ENCODE measurements at places on chromosomes 12 and 14.

DNA sequence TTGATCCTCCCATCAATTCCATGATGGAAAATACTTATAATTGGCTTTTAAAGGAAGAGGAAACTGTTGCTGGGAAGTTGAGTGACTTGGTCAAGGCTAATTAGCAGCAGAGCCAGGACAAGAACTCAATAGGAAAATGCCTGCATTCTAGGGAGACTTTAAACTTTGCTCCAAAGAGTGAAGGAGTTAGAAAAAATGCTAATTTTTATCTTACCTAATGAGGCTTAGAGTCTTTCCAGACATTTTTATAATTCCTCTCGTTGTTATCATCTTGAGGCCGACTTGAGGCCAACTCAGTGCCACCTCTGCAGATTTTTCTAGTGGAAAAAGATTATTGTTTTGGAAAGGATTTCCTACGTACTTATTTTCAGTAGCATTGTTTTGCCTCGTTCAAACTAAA is 344.6 kb downstream of the ETNK1 start:
- DNase-seq: no peak

DNA sequence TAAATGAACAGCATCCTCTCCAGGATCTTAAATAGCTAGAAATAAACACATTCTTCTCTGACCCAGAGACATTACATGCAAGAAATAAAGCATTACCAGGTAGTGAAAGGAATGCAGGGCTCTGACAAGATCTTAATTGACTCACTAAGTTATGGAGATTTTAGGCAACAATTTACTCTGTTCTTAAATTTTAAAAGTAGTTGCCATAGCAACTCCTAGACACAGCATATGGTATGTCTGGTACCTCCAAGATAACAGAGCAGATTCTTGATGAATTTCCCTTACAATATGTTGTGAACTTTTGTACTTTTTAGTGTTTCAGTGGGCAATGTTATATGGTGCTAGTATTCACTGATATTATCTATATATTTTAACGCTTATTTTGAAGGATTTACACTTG is 76.7 kb upstream of the G2E3 start:
- DNase-seq: no peak

GRCh38 chr12:113732916-113733315 is 233.2 kb downstream of the RBM19 start:
- no peak for DNase-seq

DNA sequence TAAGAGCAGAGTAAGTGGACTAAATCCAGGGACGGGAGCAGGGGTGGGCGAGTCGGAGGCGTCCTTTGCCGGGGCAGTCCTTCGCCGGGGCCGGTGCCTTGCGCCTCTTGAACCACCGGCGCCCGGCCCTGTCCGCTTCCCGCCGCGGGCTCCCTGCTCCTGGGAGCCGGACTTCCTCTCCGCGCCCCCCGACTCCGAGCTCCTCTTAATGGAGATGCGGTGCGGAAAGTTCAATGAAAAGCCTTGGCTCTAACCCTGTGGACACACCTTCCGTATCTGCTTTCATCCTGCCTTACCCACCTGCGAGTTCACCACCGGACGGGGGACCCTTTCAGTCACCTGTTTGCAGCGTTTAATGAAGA is 412 bp downstream of the FGFR1OP2 start:
- peak; percentile 26 for DNase-seq

GRCh38 chr12:17802657-17803641 is 287.0 kb downstream of the RERGL start:
- DNase-seq: no peak

- DNase-seq: no peak
These were observed 157.9 kb downstream of the PELI2 start for GRCh38 chr14:56276108-56276507.

GRCh38 chr14:104580961-104581360 is 1.4 kb downstream of the C14orf180 start:
- DNase-seq: peak; percentile 82

GRCh38 chr14:32707742-32708500 is 230.8 kb upstream of the NPAS3 start:
- DNase-seq: no peak

DNA sequence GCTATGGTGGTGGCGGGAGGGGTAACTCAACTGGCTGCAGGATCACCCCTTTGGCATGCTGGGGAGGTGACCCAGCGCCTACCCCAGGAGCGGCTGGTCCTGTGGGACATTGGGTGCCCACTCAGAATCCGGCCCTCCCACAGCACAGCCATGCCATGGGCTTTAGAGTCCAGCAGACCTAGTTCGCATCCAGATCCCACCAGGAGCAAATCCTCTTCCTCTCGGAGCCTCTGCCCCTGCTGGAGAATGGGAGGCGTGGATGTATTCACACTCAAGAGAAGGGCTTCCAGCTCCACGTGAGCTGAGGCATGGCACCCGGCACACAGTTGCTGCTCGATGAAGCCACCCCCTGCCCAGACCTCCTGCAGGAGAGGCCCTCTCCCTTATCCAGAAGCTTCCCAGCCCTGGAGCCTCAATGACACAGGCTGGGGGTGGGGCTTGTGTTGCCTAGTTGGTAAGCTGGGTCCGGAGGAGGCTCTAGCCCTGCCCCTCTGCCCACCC is 17.7 kb downstream of the FAM222A start:
- DNase-seq: no peak

- DNase-seq: no peak
These were observed 76.7 kb upstream of the EIF5 start for GRCh38 chr14:103257211-103257962.

DNA sequence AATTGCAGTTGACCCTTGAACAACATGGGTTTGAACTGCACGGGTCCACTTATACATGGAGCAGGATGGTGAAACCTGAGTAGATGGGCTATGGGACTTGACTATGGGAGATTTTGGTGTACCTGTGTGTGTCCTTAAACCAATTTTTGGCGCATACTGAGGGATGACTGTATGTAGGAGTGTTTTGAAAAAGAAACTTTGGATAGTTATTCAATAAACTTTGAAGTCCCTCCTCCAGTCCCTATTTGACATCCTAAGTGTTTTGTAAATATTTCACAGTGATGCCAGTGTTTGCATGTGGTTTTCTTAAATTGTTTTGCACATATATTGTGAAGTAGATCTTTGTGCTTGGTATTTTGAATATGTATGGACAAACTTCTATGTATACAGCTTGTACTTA is 12.4 kb downstream of the KTN1 start:
- no peak for DNase-seq

- DNase-seq: no peak
These were observed 20.8 kb downstream of the TNFAIP2 start for GRCh38 chr14:103144085-103144484.

DNA sequence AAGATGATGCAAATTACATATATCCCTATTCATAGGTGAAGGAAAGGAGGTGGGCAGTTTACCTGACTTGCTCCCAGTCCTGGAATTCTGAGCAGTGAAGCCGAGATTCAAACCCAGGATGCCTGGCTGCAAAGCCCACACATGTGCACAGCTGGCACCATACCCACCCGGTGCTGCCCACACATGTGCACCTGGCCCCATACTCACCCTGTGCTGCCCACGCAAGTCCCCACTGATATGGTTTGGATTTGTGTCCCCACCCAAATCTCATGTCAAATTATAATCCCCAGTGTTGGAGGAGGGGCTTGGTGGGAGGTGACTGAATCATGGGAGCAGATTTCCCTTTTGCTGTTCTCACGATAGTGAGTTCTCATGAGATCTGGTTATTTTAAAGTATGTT is 179.2 kb upstream of the C14orf180 start:
- DNase-seq: no peak

DNA sequence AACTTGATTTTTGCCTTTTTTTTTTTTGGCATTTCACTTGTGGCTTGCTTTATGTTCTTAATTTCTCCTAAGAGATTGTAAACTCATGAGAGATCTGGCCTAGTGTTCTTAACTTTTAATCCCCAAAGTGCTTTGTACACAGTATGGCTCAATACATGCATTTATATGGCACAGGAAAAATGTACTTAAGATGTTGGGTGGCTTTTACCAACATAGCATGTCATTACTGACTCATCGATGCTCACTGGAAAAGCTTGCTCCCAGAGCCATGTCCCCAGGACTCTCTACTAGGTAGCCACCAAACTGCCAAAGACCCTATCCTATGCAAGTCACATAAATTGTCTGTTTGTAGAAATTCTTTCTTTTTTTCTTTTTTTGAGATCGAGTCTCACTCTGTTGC is 13.1 kb upstream of the SMCO3 start:
- no peak for DNase-seq

GRCh38 chr14:60508707-60509437 is at the start of gene SIX6:
SIX6 (plus strand) TSS chr14:60509146; CDS start chr14:60509399, 253 bp downstream.
- peak; percentile 78 for DNase-seq

DNA sequence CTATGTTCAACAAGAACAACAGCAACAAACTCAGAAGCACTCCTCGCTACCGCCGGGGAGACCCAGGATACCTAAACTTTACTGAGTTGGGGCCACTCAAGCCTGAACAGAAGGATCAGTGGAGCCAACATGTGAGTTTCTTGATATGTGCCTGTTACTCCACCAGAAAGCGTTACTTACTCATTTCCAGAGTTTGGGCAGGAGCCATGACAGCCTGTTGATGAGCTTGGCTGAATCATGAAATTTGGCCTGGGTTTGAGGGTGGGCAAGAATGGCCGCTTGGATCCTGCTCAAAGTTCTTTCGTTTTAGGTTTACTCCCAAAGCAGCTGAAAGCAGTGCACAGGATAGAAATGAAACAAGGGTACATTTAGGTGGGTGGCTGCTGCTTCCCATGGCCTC is 12.0 kb upstream of the GALNT6 start:
- no peak for DNase-seq

DNA sequence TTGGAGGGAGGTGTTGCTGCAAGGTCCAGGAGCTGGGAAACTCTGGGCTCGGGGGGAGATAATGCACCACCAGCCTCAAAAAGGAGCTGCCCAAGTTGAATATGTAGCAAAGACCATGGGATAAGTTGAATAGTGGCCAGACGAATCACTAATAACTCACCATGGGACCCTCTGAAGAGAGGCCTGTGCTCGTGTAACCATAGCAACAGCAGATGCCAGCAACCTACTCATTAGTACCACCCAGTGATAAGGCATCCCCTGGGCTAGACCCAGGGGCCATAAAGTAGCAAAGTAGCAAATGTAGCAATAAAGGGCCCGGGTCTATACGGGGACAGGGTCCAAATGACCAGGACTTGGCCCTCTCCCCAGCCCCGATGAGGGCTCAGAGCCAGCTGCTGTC is 328.0 kb downstream of the DPF3 start:
- DNase-seq: no peak

- no peak for DNase-seq
These were observed at the start of gene GPR84 for GRCh38 chr12:54364413-54364812. GPR84 (minus strand) TSS chr12:54364486; CDS start chr12:54363851, 635 bp downstream.

- DNase-seq: no peak
These were observed 21.7 kb downstream of the CERS5 start for GRCh38 chr12:50145439-50145838.

GRCh38 chr14:22896760-22897159 is 13.7 kb downstream of the REM2 start:
- no peak for DNase-seq

Data from NCI-H2107 (cell line).